Left hindlimb (tissue), 1 donor: ENCODE measurements at places on chromosomes 2 and 18.

- no peak for DNase-seq
These were observed 86.7 kb downstream of the TTC27 start for GRCh38 chr2:32714521-32714920.

DNA sequence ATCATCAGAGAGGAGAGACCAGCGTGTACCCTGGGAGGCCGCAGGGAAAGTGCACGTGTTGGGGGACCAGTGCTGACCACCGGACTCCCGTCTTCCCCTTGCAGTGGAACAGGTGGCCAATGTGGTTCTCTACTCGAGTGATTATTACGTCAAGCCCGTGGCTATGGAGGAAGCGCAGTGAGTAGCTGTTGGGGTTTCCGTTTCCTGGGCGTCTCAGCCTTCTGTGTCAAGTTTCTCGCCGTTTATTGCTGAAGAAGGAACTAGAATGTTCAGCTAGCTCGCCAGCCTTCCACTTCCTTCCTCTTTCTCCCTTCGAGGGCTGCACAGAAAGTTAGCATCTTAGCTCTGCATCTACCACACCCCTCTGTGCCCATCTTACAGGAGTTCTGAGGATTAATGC lies 22.8 kb upstream of the DGKD start:
- no peak for DNase-seq

DNA sequence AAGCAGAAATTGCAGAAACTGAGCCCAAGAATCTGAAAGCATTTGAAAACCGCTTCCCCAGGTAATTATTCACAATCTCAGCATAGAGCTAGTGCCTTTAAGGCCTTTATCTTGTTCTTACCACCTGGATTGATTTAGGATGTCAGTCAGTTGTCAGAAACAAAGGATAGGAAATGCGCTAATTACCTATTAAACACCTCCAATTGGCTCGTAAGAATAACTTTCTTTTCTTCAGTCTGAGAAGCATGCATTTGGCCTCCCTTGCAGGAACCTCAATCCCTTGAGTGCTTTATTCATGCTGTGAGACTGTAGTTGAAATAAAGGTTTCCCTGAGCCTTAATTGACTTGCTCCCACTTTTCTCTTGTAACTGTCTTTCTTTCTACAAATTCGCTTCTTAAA lies 400.3 kb upstream of the LRATD1 start:
- no peak for DNase-seq

DNA sequence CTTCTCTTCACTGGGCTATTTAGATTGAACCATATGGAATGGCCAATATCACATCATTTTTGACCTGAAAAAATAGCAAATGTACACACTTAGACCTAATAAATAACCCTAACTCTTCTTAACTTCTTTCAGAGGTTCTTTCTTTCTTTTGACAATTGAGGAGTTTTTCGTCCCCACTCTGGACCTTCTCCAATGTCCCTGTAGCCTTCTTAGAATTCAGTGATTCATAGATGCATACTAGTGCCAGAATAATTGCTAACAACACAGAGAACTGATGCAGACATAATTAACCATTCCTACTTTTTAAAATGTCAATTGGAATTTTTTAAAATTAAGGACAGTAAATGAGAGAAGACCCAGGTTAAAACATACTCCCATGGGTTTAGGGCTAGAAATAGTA lies 20.0 kb downstream of the DAPL1 start:
- no peak for DNase-seq

- DNase-seq: no peak
These were observed 47.0 kb downstream of the CHRNA1 start for GRCh38 chr2:174717273-174717672.

- DNase-seq: no peak
These were observed 16.3 kb downstream of the SULT1C2 start for GRCh38 chr2:108304975-108305374.

GRCh38 chr2:191500884-191501560 lies 176.9 kb upstream of the NABP1 start:
- peak; percentile 78 for DNase-seq

DNA sequence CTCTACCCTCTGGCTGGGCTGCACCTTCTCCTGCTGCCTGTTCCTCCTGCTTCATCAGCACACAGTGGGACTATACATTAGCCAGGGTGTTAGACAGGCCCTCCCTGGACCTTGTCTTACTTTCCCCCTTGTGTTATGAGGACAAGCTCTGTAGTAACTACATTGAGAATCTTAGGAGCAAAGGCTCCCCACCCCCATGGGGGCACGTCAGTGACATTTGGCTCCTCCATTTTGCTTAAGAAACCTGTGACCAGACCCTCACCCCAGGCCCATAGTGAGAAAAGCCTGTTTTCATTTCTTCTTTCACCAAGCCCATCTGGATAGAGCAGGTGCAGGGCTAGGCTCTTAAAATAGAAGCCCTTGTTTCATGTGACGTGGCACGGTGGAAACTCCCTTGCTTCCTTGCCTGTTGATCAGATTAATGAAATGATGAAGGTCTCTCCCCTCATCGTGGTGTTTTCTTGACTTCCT lies 146.7 kb downstream of the RPIA start:
- no peak for DNase-seq

DNA sequence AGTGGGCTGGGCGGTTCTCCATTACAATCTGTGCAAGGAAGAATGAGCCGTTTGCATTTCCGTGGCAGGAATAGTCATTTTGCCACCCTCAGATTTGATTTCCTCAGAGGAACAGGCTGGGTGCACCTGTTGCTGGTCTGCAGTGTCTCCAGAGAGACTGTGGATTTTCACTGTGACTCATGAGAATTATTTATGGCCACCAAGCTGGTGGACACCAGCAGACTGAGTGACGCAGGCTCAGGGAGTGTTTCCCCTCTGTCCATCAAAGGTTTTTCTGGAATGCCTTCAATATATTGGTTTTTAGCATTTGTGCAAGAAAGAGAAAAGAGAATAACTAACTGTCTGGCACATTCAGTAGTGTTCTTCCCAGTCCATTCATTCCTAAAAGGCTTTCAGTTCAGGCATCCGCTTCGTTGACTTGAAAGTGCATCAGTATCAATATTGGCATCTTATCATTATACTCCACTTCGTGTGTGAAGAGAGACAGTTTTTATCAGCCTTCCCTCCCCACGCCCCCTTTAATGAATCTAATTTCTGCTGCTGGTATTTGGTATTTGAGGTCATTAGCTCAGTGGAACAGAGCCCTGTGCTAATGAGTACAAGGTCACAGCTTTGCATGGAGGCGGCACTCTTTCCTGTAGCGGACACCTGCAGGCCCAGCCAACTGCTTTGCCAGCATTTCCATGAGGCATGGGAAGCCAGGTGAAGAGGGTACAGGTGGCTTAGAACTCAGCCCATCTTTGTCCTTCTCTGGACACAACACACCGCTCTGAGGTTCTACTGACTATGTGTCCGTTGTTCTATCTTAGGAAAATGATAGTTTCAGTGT lies 39.9 kb downstream of the PRKCE start:
- no peak for DNase-seq

DNA sequence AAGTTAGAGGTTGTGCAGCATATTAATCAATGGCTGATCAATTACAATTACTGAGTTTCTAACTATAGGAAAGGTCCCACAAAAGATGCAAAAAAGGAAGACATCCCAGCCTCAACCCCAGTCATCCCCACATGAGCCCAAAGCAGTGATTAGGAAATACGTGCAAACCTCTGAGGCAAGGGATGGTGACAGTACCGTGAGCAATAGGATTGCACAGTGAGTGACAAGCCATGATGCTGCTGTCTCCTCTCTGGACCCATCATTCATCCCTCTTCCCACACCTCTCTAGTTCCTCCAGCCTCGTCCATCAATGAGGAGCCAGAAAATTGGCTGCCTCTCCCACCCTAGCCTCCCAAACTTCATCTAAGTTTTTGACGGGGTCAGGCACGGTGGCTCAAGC lies 4.0 kb upstream of the SLC11A1 start:
- no peak for DNase-seq

GRCh38 chr2:207224791-207225482 lies 59.2 kb upstream of the KLF7 start:
- DNase-seq: no peak

DNA sequence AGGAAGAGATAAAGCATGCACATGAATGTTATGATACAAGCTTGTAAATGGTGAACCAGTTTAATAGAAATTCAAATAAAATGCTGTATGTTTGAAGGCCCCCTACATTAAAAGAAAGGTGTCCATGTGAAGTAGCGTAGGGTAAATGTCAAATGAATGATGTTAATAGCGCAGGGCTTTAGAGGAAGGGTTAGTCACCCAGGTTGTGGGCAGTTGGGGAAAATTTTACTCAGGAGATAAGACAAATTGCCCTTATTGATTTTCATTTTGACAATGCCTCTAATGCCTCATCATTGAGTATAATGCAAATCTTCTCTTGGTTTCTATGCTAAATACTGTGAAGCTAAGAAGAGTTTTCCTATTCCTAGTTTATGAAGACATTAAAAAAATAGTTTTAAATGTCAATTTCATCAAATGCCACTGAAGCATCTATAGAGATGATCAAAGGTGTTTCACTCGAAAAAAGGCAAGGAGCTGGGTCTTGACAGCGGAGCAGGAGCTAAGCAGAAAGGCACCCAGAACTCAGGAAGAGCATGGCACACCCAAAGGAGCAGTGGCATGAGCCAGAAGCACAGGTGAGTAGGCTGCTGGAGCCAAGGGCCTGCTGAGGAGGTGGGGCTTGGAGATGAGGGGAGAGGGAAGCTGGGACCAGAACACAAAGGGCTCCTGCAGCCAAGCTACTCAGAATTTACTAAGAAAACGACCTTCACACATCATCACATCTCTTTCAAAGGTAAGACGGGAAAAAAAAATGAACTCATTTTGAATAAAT lies 129.3 kb upstream of the ACKR3 start:
- no peak for DNase-seq

DNA sequence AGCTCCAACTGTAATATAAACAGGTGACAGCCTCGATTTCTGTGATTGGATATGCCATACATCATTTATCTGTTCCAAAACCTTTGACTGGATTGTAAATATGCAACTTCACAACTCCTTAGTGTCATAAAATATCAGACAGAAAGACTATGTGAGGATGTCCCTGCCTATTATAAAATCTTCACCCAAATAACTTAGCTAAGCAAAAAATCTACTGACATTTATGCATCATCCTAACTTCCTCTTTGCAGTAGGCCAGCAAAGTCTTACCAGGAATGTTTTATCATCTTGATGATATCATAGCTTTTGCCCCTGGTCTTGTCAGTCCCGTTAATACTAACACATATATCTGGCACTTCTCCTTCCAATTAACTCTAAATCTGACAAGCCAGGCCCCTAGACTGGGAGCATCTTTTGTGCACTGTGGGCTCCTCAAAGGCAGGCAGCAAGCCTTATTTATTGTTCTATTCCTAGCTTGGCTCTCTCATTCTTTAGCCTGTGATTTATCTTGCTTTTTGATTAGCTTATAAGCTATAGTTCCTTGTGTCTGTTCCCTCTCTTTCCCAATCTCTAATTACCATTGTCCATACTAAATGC lies 356.5 kb upstream of the HNMT start:
- DNase-seq: no peak

DNA sequence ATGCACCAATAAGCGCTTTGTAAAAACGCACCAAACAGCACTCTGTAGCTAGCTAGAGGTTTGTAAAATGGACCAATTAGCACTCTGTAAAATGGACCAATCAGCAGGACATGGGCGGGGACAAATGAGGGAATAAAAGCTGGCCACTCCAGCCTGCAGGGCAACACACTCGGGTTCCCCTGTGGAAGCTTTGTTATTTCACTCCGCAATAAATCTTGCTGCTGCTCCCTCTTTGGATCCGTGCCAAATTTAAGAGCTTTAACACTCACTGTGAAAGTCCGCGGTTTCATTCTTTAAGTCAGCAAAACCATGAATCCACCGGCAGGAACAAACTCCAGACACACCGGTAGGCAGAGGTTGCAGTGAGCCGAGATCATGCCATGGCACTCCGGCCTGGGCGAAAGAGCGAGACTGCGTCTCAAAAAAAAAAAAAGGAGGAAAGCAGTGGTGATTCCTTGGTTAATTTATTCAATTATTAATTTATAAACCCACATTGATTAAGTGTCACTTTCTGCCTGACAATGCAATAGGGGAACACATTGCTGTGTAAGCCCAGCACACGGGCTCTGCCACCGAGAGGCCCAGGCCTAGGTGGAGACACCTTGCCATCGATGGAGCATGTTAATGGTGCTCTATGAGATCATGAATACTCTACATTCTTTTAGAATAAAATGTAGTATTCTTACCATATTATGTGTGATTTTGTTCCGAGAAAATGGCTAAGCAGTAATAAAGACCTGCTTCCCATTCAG lies 687.6 kb upstream of the HS6ST1 start:
- DNase-seq: no peak

GRCh38 chr2:2134037-2134436 lies 197.0 kb downstream of the MYT1L start:
- no peak for DNase-seq

- no peak for DNase-seq
These were observed 8.9 kb upstream of the PCBP1 start for GRCh38 chr2:70078384-70078783.

- no peak for DNase-seq
These were observed 76.1 kb downstream of the AFF3 start for GRCh38 chr2:100066246-100066645.

DNA sequence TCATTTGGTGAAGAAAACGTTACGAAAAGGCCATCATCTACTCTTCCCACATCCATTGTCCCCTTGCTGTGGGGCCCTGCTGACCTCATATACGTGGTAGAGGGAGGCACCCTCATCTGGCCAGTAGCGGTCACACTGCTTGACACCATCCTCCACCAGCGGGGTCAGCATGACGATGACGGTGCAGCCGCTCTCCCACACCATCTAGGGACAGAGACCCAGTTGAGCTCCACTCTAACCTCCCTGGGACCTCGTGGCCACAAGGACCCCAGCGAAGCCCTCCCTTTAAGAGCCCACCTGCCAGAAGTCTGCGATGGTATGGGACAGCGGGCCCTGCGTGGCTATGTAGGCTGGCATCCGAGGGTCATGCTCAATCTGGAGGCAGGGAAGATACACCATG lies 13.1 kb downstream of the PTPRN start:
- no peak for DNase-seq

GRCh38 chr18:8207996-8208395 lies 401.2 kb upstream of the RAB12 start:
- no peak for DNase-seq

GRCh38 chr18:66193938-66194337 lies 410.0 kb downstream of the CDH19 start:
- no peak for DNase-seq
